CD4-positive, alpha-beta T cell treated with Interleukin-15 for 4 hours (primary cell): ENCODE measurements at places on chromosomes 5 and 9.

GRCh38 chr5:144368556-144368955, 197.9 kb downstream of the KCTD16 start:
- no peak for DNase-seq

DNA sequence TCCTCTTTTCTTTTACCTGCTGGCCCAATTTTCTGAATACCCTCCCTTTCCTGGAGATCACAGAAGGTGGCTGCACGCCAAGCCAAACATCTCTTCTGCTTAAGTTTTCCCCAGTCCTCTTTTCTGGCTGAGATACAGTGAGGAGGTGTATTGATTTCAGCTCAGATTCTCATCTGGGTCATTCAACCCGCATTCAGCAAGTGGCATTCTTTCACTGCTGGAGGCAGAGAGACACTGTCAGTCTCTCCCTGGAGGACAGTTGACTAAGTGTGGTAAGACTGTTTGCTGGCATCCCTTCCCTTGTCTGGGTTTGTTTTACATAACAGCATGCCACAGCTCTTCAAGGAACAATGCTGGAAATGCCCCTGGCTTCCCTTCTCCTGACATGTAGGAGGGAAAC, 60.5 kb downstream of the GABRG2 start:
- DNase-seq = no peak

DNA sequence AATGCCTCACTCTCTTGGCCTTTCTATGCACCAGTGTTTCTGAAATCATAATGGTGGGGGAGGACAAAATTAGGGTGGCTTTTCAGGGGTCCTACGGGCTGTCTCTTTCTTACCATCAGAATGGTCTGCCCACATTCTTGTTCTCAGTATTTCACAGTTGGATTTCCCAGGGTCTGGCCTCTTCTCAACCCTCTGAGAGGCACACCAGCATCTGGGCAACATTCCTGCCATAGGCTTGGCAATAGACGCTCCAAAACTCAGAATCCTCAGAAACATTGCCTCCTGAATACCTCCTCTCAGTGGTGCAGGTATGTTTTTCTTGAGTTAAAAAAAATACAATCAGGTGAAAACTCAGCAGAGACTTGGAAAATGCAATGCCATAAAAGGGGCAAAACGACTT, 358.3 kb downstream of the NTRK2 start:
- no peak for DNase-seq

GRCh38 chr5:172147857-172148256, 40.2 kb downstream of the STK10 start:
- no peak for DNase-seq

DNA sequence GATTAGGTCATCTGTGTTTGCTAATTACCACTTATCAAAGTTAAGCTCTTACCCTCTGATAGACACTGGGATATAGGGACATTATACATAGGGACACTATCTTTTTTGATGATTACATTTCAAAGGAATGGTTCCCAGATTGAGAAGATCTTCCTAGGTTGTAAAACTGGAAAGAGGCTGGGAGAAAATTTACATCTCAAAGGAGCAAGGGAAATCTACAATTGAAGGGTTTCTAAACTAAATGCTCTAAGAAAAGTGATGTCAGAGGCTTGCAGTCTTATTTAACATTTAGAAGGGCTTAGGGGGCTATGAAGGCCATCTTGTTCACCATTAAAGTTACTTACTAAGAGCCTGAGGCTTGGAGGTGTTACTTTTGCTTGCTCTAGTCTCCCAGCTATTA, 242.8 kb downstream of the PRR16 start:
- DNase-seq = no peak

DNA sequence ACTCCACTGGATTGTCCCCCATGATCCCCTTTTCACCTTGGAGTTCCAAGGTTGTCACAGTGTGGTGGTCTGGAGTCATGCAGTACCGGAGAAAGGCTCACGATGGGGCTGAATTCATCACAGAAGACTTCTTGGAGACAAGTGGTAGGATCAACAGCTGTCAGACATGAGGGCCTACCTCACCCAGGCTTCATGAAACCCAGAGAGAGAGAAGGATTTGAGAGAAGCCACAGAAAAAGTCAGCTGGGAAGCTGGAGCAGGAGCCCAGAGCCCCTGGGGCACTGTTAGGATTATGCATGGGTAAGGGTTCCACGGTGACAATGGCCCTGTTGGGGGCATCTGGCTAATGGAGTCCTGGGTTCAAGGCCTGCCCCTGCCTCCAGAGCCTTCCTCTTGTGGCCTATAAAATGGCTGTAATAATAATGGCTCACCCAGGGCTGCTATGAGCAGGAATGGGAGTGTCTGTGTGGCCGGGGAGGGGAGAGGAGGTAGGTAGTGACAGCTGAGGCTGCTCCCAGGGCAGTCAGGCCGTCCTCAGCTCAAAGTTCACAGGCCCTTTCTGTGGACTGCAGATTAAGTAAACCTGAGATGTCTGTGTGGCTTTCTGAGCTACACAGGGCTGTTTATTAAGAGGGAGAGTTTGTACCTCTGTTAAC, 910 bp downstream of the TRIM14 start:
- peak; percentile 68 for DNase-seq

- no peak for DNase-seq
These were observed 40.1 kb upstream of the TARS1 start for GRCh38 chr5:33400675-33401074.

DNA sequence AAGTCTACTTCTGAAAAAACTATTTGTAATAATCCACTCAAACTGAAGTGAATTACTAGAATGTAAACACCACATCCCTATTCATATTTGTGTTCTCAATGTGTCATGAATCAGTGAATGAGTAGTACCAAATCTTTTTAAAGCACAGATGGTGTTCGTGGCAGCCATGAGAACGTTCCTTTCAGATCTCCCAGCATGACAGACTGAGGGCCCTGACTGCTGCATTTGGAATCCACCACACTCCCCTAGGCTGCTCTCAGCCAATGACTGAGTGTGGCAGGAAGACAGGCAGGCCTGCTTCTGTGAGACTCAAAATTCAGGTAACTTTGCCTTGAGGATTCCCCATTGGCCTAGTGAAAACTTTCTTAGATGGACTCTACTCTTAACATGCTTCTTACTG, 10.9 kb upstream of the JMY start:
- no peak for DNase-seq

- DNase-seq = no peak
These were observed 27.6 kb upstream of the LTC4S start for GRCh38 chr5:179766021-179766725.

GRCh38 chr9:79013715-79014610, 557.8 kb upstream of the TLE4 start:
- no peak for DNase-seq

GRCh38 chr5:130198927-130199326, 294.7 kb downstream of the CHSY3 start:
- DNase-seq = no peak

GRCh38 chr9:111969622-111970021, 73.0 kb downstream of the UGCG start:
- no peak for DNase-seq

DNA sequence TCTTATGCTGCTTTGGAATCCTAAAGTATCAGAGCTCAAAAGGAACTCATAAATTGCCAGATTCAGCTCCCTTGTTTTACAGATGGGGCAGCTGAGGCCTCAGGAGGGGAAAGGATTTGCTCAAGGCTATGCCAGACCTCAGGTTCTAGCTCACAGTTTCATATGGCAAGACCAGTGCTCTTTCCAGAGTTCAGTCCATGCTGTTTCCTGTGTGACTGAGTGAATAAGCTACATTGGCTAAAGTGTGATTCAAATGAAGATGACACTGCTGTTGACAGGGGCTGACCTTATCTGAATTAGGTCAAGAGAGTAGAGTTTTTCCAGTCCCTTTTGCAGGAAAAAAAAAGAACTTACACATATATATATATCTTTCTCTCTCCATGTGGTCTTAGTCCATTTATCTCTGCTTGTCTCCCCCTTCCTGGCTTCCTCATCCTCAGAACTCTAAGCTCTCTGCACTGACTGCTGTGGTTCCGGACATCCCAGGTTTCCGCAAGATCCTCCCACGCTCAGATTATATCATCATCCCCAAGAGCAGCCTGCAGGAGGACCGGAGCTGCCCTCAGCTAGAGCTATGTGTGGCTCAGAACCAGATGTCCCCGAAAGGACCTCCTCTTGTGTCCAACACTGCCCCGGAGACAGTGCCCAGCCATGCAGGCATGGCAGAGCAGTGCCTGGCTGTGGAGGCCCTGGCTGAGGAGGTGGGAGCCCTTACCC, 9.3 kb downstream of the HMGXB3 start:
- DNase-seq = no peak

GRCh38 chr5:133658327-133658726, 46.0 kb upstream of the FSTL4 start:
- DNase-seq = no peak

DNA sequence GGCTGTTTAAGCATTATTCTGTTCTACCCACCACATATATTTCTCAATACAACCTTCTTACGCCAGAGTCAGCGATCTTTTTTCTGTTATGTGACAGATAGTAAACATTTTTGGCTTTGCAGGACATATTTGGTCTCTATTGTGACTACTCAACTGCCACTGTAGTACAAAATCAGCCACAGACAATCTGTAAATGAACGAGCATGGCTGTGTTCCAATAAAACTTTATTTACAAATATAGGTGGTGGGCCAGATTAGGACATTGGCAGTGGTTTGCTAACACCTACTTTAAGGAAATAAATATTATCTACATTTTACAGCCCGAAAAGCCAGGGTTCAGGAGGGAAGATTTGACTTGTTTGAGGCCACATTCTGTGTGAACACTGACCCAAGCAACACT, 40.2 kb upstream of the FBXW11 start:
- no peak for DNase-seq

GRCh38 chr5:116178925-116179324, 94.1 kb downstream of the COMMD10 start:
- DNase-seq = no peak

DNA sequence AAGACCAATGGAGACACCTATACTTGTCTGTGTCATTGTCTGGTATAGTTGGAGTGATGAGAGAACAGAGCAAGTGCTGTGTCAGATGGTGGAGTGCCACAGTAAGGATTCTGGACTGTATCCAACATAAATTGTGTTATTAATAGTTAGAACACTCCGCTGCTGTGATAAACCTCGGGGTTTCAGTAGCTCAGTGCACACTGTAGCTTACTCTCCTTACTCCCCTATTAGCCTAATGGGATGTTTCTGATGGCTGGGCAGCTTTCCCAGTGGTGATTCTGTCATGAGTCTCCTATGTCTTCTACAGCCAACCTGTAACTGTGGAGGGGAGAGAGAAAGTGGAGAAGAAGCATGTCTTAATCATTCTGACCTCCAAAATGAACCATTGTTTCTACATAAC, 127.6 kb upstream of the PTCH1 start:
- no peak for DNase-seq

GRCh38 chr9:109481856-109482255, 16.3 kb downstream of the PTPN3 start:
- DNase-seq = no peak

GRCh38 chr5:174531782-174532191, 192.6 kb upstream of the MSX2 start:
- no peak for DNase-seq

GRCh38 chr9:4686112-4686511, 6.7 kb downstream of the CDC37L1 start:
- DNase-seq = no peak

- DNase-seq = no peak
These were observed 120.7 kb downstream of the PBX3 start for GRCh38 chr9:125867751-125868415.

DNA sequence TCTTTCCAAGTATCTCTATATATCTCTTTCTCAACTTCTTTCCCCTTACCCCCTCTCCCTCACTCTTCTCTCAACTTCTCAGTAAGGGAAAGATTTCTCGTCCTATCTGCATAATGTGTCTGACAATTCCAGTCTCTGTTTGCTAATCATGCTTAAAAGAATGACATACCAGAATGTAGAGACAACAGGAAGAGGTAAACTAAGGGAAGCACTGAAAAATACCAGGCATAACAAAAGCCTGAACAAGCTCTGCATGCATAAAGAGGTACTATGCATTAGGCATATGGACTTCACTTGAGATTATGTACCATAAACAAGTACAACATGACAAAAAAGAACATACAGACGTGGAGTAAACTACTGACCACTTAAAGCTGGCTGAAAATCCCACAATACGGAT, 62.6 kb downstream of the SEMA5A start:
- no peak for DNase-seq

GRCh38 chr9:117704024-117704575, at the start of gene TLR4:
Gene TLR4, plus strand, starts transcription at chr9:117704403. Its CDS starts 70 bp downstream, at chr9:117704473.
- peak; percentile 3 for DNase-seq

DNA sequence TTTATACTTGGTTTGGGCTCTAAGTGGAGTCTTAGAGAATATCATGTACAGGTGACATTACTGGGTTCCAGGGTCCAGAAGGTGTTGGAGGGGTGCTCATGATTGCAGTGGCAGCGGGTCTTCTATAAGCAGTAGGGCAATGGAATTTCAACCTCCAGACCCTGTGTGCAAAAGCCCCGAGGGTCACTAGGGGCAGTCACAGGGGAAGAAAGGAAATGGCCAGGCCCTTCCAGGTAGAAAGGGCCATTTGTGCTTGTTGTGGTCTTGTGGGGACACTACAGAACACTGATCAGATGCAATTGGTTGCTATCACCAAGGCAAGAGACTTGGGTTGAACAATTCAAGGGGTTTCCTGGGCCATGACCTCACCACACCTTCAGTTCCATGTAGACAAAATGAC, 283.4 kb downstream of the GADD45G start:
- DNase-seq = no peak

DNA sequence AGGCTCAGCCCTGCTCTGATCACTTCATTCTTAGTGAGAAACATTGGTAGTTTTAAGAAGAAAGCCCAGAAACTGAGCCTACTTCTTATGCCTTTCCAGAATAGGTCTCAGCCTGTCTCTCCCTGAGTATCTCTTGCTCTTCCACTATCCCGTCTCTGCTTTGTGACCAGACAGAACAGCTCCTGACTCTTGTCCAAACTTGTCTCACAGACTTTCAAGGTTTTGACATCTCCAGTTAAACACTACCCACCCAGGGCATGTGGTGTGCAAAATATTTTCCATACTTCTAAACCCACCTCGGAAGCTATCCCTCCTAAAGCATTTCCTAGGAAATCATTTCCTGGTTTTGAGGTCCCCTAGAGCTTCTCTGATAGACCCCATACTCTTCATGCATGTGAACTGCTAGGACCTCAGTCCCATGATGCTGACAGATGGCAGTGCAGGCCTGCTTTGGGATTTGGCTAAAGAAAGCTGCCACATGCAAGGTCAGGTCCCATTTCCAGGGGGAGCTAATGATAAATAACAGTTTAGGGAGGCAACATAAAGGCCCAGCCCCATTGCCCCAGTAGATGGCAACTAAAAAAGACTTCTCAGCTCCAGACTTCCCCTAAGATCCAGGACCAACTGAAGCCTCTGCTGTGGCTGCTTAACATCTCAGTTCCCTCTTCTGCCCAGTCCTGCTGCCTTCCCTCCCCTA, 211.5 kb downstream of the MED10 start:
- no peak for DNase-seq

- DNase-seq = no peak
These were observed 736 bp upstream of the NKD2 start for GRCh38 chr5:1007681-1008450.
